SW 1271 (cell line): ENCODE measurements at places on chromosomes 13 and 19.

DNA sequence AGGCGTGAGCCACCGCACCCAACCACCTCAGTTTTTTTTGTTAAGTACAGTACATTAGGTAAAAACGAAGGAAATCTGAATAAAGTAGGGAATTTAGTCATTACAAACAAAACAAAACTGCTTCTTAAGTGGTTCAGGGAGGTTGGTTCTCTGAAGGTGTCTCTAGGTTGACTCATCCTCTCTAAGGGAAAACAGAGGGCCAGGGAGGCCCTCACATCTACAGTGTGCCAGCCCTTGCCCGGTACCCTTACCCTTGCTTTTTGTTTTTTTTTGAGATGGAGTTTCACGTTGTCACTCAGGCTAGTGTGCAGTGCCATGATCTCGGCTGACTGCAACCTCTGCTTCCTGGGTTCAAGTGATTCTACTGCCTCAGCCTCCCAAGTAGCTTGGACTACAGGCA is 17.2 kb upstream of the JUND start:
- no peak for DNase-seq

GRCh38 chr19:47113850-47114651 is 475 bp upstream of the ZC3H4 start:
- DNase-seq, result no peak

DNA sequence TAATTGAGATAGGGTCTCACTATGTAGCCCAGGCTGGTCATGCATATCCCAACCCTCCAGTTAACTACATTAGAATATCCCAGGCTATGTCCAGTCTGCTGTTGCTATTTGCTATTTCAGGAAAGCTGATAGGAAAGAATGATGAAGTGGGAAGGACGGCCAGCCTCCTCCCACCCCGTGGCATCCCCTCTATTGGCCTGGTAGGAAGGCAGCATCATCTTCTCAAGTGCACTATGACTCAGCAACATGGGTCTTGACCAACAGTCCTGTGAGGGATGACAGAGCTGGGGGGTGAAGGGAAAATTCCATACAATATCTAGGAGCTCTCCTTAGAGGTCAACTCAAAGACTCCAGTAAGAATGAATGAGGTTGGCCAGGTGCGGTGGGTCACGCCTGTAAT is 48.0 kb upstream of the ABCC4 start:
- no peak for DNase-seq

GRCh38 chr13:44449999-44450821 is 76.6 kb downstream of the SERP2 start:
- DNase-seq, result no peak

- DNase-seq, result no peak
Observed at GRCh38 chr13:46866150-46866549, 30.7 kb downstream of the HTR2A start.

DNA sequence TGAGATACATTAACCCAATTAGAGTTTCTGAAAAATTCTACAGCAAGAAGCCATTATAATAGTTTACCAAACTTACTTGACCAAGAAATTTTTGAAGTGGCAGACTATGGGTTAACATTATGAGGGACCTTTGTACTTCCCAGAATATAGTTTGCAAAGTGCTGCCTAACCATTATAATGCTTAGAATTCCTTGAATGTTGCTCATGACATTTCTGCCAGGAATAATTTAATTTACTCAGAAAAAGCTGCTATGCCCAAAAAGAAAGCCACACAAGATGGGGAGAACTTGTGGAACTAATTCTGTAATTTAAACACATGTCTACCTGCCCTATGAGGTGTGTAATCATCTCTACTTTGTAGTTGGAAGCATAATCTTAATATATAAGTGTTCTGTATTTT is 58.1 kb upstream of the MYCBP2 start:
- no peak for DNase-seq

GRCh38 chr19:752652-753517 is 2.0 kb downstream of the MISP start:
- DNase-seq, result peak; percentile 79

DNA sequence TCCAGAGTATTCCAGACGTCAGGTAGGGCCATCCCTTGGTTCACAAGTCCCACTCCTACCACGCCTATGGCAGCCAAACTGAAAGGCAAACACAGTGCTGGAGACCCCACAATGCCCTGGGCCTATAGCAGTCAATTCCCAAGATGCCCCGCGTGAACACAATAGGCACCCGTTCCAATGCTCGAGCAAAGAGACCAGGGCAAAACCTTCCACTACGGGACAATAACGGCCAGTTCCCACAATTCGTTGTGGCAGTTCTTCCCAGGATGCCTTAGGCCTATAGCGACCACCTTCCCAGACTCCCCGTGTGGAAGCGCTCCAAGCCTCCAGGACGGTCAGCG is 538 bp downstream of the ZNF428 start:
- DNase-seq, result peak; percentile 54

GRCh38 chr13:40345149-40345514 is 321.3 kb downstream of the FOXO1 start:
- DNase-seq, result no peak

DNA sequence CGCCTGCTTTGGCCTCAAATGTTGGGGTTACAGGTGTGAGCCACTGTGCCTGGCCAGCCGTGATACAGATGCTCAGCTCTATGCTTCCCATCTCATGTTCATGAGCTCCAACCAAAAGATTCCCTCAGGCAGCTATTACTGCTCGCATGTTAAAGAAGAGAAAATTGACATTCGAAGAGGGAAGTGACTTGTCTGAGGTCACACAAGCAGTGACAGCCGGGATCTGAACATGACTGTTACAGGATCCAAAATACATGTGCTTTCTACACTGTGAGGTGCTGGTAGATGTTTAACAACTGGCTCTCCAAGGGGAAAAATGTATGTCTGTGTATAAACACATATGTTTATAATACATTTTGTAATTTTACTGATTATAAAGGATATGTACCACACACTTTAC is 11.3 kb downstream of the FPR1 start:
- DNase-seq, result no peak

- DNase-seq, result peak; percentile 39
Observed at GRCh38 chr19:16382775-16383543, 58.3 kb downstream of the KLF2 start.
